Activated CD4-positive, alpha-beta memory T cell treated with anti-CD3 and anti-CD28 coated beads for 36 hours (primary cell): ENCODE measurements at places on chromosomes 5 and 9.
A peak's percentile ranks its signal among the peaks of the same experiment; 100 is the strongest.

GRCh38 chr9:98538203-98538602 lies 170.5 kb downstream of the GABBR2 start:
- H3K4me1 ChIP-seq = no peaks in the 10 kb centered on the region
- no peak overlapping the region for H3K4me3 ChIP-seq
- no peak for DNase-seq
- peaks cover 3% of the 10 kb centered on the region for H3K27me3 ChIP-seq
- H3K36me3 ChIP-seq = no peaks in the 10 kb centered on the region
- H3K27ac ChIP-seq = no peak overlapping the region

DNA sequence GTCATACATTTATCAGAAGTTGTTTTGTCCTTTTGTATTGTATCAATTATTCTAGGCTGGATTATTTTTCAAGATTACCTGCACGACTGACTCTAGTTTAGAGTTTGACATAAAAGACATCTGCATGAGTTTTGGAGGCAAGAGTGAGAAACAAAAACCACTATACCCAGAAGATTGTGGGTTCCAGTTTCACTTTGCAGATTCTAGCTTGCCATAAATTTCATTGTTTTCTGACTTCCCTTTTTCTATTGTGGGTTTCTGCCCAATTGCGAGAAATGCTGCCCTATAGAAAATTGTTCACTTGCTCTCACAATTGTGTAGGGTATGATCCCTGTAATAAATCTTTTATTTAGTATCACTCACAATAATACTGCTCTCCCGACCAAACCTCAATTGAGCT lies 1043.4 kb upstream of the CDH10 start:
- no peaks in the 10 kb centered on the region for H3K27me3 ChIP-seq
- H3K36me3 ChIP-seq = no peaks in the 10 kb centered on the region
- DNase-seq = no peak
- H3K27ac ChIP-seq = no peak overlapping the region

- peaks cover 12% of the 10 kb centered on the region for H3K4me1 ChIP-seq
- no peak overlapping the region for H3K4me3 ChIP-seq
- H3K27me3 ChIP-seq = peaks cover 16% of the 10 kb centered on the region
- no peak for DNase-seq
- no peaks in the 10 kb centered on the region for H3K36me3 ChIP-seq
- H3K27ac ChIP-seq = no peak overlapping the region
Measured at GRCh38 chr9:104970271-104970987, 42.5 kb upstream of the ABCA1 start.

- DNase-seq = no peak
- H3K36me3 ChIP-seq = peaks cover 2% of the 10 kb centered on the region
- no peaks in the 10 kb centered on the region for H3K27me3 ChIP-seq
- H3K27ac ChIP-seq = no peak overlapping the region
- no peak overlapping the region for H3K4me3 ChIP-seq
- H3K4me1 ChIP-seq = peaks cover 10% of the 10 kb centered on the region
Measured at GRCh38 chr9:125761676-125762450, 14.7 kb downstream of the PBX3 start.

GRCh38 chr5:142102980-142103740 lies 5.4 kb upstream of the NDFIP1 start:
- H3K27ac ChIP-seq = no peak overlapping the region
- H3K27me3 ChIP-seq = no peaks in the 10 kb centered on the region
- H3K4me3 ChIP-seq = no peak overlapping the region
- peaks cover 48% of the 10 kb centered on the region for H3K4me1 ChIP-seq
- no peak for DNase-seq

- DNase-seq = no peak
- peaks cover 12% of the 10 kb centered on the region for H3K27me3 ChIP-seq
Measured at GRCh38 chr9:97801180-97801579, 51.8 kb upstream of the FOXE1 start.

DNA sequence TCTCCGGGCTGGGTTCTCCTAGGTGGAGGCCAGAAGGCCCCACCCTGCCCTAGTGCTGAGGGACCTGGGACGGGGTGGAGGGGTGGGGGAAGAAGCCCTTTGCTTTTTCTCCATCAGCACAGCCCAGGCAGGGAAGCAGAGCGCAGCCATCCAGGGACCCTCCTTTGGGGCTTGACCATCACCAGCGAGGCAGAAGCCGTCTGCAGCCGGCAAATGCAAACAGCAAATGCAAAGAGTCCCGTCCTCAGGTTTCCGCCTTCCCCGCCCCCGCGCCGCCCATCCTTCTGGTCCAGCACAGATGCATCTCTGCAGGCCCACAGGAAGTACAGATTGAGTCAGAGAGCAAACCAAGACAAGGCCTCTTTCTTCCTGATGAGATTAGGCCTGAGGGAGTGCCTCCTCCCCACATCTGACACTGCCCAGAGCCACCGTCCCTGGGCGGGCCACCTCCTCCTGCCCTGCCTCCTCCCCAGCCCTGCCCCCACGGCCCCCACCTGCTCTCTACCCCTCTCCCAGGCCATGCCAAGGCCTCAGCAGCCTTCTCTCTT lies 23.4 kb downstream of the CORO2A start:
- peak; percentile 81 for DNase-seq
- H3K4me1 ChIP-seq = peaks cover 32% of the 10 kb centered on the region
- no peak overlapping the region for H3K4me3 ChIP-seq
- H3K36me3 ChIP-seq = no peaks in the 10 kb centered on the region
- H3K27me3 ChIP-seq = no peaks in the 10 kb centered on the region
- H3K27ac ChIP-seq = peak overlapping the region; percentile 52

DNA sequence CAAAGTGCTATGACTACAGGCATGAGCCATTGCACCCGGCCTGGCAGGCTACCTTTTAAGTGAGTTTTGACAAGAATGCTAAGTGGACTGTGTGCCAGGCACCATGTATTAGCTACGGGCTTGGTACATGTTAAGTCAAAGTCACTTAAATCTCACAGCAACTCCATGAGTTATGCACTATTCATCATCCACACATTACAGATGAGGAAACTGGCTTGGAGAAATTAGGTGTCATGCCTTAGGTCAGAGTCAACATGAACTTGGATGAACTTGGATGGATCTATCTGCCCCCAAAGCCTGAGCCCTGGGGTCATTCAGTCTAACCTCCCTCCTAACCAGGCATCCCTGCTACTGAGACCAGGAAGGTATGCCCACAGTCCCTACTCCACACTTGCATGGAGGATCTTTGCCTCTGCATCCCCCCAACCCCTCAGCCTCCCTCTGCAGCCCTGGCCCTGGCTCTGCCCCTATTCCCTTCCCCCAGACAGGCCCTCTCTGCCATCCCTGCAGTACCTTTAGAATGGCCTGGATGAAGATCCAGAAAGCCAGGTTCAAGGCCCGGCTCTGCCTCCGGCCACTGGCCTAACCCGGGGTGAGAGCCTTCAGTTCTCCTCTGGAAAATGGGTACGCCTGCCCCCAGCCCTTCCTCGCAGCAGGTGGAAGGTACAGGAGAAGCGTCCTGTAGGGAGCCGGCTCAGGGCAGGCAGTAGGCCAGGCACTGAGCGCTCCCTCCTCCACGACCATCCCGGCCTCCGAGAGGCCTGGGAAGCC lies 685 bp upstream of the ADGRD2 start:
- no peak for DNase-seq
- H3K4me3 ChIP-seq = no peak overlapping the region
- H3K4me1 ChIP-seq = no peaks in the 10 kb centered on the region
- no peak overlapping the region for H3K27ac ChIP-seq
- peaks cover 38% of the 10 kb centered on the region for H3K27me3 ChIP-seq
- no peaks in the 10 kb centered on the region for H3K36me3 ChIP-seq

DNA sequence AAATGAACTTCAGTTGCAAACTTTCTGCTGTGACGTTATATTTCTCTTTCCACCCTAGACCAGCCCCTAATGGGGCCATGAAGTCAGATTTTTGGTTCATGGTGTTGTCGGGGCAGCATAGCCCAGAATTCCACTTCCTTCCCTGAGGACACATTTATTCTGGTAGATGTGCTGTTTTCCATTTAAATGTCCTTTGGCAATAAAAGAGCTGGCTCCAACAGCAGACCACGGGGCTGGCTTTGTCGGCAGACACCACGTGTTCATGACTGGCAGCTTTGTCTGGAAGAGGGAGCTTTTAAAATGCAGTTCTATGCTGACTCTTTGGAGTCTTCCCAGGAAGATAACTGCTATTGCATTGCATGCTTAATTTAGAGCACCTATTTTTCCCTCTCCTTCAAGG lies 17.6 kb upstream of the LCP2 start:
- H3K27me3 ChIP-seq = no peaks in the 10 kb centered on the region
- no peak overlapping the region for H3K4me3 ChIP-seq
- H3K27ac ChIP-seq = no peak overlapping the region
- H3K4me1 ChIP-seq = peaks cover 53% of the 10 kb centered on the region
- DNase-seq = no peak

GRCh38 chr5:131357739-131358561 lies 94.1 kb downstream of the CDC42SE2 start:
- peak; percentile 72 for DNase-seq
- peak overlapping the region; percentile 66 for H3K4me3 ChIP-seq
- H3K27me3 ChIP-seq = no peaks in the 10 kb centered on the region
- peak overlapping the region; percentile 97 for H3K27ac ChIP-seq
- H3K36me3 ChIP-seq = peaks cover 28% of the 10 kb centered on the region

- no peak overlapping the region for H3K27ac ChIP-seq
- peaks cover 3% of the 10 kb centered on the region for H3K27me3 ChIP-seq
- H3K4me1 ChIP-seq = no peaks in the 10 kb centered on the region
Measured at GRCh38 chr9:114555696-114556095, 31.9 kb upstream of the ATP6V1G1 start.

GRCh38 chr9:108241384-108242073 lies 614.3 kb downstream of the ACTL7B start:
- no peaks in the 10 kb centered on the region for H3K27me3 ChIP-seq
- no peaks in the 10 kb centered on the region for H3K36me3 ChIP-seq
- H3K4me1 ChIP-seq = no peaks in the 10 kb centered on the region
- DNase-seq = no peak
- no peak overlapping the region for H3K27ac ChIP-seq
- no peak overlapping the region for H3K4me3 ChIP-seq

- no peak overlapping the region for H3K27ac ChIP-seq
- no peak for DNase-seq
- no peaks in the 10 kb centered on the region for H3K36me3 ChIP-seq
- H3K4me3 ChIP-seq = no peak overlapping the region
Measured at GRCh38 chr5:128338649-128339048, 199.4 kb downstream of the FBN2 start.

DNA sequence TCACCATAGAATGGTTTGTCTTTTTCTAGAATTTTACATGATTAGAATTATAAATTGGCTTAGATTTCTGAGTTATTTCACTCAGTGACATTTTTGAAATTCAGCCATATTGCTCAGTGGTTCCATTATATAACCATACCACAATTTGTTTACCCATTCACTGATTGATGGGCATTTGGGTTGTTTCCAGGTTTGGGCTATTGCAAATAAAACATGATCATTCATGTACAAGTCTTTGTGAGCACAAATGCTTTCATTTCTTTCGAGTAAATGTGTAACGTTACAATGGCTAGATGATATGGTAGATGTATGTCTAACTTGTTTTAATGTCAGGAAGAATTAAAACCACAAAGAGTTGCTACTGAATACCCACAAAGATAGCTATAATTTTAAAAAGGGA lies 279.9 kb upstream of the TARS1 start:
- DNase-seq = no peak
- H3K4me1 ChIP-seq = no peaks in the 10 kb centered on the region
- H3K36me3 ChIP-seq = no peaks in the 10 kb centered on the region
- H3K27me3 ChIP-seq = no peaks in the 10 kb centered on the region

GRCh38 chr9:95023217-95024003 lies 294.1 kb downstream of the FANCC start:
- DNase-seq = no peak
- H3K4me1 ChIP-seq = no peaks in the 10 kb centered on the region
- no peak overlapping the region for H3K27ac ChIP-seq
- H3K4me3 ChIP-seq = no peak overlapping the region
- no peaks in the 10 kb centered on the region for H3K27me3 ChIP-seq

- H3K4me3 ChIP-seq = no peak overlapping the region
- no peaks in the 10 kb centered on the region for H3K27me3 ChIP-seq
- no peaks in the 10 kb centered on the region for H3K36me3 ChIP-seq
Measured at GRCh38 chr9:119339056-119339455, 30.2 kb downstream of the BRINP1 start.

DNA sequence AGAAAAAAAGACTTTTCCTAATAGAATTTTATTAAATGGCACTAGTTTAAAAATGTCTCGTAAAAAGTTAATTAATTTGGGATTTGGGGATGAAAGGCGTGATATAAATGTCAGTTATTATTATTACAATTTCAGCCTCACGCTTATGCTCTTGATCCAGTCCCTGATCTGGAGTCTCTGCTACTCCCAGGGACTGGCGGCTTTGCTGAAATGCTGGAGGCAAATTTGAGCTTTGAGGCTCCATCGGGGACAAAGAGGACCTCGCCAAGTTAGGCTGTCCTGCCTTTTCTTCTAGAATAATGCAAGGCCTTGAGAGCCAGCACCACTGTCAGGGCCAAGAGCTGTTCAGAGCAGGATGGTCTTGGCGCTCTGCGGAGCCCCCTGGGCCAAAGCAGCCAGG lies 69.7 kb downstream of the ZNF618 start:
- no peak overlapping the region for H3K27ac ChIP-seq
- peaks cover 1% of the 10 kb centered on the region for H3K27me3 ChIP-seq
- no peaks in the 10 kb centered on the region for H3K36me3 ChIP-seq
- no peaks in the 10 kb centered on the region for H3K4me1 ChIP-seq
- DNase-seq = no peak

DNA sequence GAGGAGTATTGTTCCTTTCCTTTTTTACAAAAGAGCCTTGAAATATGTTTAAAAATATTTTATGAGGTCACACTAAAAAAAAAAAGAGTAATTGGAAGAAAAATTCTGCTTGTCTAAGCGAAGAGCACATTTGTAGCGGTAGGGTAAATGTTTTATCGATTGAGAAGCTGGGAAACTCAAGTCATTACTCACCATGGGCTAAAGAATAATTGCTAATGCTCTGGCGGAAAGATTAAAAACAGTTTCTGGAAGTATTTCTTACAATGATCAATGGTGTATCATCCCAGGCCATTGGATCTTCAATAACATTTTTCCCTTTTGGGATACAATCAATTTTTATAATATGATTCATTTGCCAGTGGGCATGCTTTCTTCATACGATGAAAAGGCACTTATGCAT lies 450.0 kb downstream of the RASEF start:
- H3K4me1 ChIP-seq = no peaks in the 10 kb centered on the region
- H3K27me3 ChIP-seq = no peaks in the 10 kb centered on the region
- no peak for DNase-seq
- H3K4me3 ChIP-seq = no peak overlapping the region

- H3K27ac ChIP-seq = no peak overlapping the region
- DNase-seq = no peak
- no peak overlapping the region for H3K4me3 ChIP-seq
- H3K4me1 ChIP-seq = no peaks in the 10 kb centered on the region
Measured at GRCh38 chr5:128380337-128380736, 157.7 kb downstream of the FBN2 start.

DNA sequence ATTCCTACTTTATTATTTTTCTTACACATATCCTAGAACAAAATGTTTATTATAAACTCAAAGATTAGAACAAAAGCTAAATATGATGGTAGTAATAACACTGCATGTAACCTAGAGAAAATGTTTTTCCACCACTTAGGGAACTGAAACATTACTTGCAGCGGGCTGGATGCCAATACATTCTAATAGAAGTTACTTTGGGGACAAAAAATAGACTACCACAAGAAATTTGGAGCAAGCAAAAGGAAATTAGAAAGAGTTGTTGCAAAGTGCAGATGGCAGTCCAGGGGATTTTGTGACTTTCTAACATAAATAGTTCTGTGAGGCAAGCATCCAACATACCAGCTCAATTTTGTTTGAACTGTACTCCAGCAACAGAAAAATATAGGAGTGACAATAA lies 255.3 kb upstream of the GRIN3A start:
- H3K4me3 ChIP-seq = no peak overlapping the region
- no peak overlapping the region for H3K27ac ChIP-seq
- H3K4me1 ChIP-seq = no peaks in the 10 kb centered on the region
- H3K27me3 ChIP-seq = no peaks in the 10 kb centered on the region

- DNase-seq = no peak
- no peaks in the 10 kb centered on the region for H3K4me1 ChIP-seq
Measured at GRCh38 chr9:7439355-7439995, 360.1 kb downstream of the DMAC1 start.
